NAMALWA (cell line): ENCODE measurements at places on chromosomes 13 and 19.

DNA sequence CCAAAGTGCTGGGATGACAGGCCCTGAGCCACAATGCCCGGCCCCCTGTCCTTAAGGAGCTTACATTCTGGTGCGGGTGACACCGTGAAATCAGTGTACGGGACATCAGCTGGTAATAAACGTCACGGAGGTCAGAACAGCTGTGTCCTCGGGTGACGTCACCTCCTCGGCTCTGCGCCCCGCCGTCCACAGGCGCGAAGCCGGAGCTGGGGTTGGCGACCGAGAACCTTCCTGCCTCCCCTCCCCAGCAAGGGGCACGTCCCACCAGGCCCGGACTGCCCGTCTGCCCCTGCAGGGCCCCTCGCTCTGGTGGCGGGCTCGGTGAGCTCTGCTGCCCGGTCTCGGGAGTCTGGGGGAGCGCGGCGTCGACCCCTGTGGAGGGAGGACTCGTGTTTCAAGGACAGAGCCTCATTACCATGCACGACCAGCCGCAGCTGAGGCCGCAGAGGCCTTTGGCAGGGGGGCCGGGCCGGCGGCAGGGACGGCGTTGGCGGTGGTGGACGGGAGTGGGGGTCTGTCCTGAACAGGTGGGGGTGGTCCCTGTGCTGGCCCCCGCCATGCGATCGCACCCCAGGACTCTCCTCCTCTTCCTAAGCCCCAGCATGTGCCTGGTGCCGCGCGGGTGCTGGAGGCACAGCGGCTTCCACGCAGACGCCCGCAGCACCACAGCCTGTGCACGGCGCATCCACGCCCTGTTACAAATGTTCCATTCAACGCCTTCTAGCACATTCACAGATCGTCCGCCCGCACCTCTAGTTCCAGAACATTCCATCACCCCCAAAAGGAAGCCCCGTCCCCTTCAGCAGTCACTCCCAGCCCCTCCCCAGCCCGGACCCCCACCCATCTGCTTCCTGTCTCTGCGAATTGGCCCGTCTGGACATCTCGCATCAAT lies 5.4 kb downstream of the LINGO3 start:
- no peak for DNase-seq

DNA sequence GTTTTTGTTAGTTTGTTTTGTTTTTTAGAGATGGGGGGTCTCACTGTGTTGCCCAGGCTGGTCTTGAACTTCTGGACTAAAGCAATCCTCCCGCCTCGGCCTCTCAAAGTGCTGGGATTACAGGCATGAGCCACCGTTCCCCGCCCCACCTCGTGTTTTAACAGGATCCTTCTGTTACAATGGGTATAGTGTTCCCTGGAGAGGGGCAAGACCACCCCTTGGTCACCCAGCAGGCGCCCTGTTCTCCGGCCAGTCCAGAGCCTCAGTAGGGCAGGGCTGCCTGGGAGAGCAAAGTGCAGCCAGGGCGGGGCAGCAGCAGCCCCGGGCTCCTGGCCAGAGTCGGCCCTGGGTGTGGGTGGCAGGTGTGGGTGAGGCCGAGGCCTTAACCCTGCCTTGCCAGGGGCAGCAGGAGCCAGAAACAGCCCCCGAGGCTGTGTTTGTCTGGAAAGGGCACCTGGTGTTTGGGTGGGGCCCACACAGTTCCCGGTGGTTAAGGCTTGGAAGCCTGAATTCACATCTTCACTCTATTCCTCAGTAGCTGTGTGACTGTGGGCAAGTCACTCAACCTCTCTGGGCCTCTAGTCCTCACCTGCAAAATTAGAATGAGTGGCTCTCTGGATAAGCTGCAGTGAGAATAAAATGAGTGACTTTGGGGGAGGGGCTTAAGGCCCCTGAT lies 7.2 kb downstream of the VASP start:
- DNase-seq = no peak

DNA sequence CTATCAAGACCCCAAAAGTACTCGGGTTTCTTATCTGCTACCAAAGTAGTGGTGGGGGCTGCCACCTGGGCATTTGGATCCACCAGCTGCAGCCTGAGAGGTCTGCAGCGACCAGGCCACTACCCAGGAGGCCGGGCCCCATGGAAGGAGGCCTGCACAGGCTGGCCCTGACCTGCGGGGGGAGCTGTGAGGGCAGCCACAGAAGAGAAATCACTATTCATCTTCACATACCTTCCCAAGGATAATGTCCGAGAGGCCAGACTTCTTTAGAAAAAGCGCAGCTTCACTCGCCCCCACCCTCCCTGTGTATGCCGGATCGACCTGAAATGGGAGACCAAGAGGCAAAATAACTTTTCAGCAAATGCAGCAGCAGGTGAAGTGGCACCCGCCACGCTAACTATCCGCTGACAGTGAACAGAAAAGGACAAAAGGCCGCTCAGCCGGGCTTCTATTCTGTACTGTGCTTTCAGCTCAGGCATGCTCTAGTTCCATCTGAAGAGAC lies 30.1 kb downstream of the EPS15L1 start:
- peak; percentile 59 for DNase-seq

GRCh38 chr19:1507763-1508506 lies 4.9 kb downstream of the ADAMTSL5 start:
- peak; percentile 97 for DNase-seq

DNA sequence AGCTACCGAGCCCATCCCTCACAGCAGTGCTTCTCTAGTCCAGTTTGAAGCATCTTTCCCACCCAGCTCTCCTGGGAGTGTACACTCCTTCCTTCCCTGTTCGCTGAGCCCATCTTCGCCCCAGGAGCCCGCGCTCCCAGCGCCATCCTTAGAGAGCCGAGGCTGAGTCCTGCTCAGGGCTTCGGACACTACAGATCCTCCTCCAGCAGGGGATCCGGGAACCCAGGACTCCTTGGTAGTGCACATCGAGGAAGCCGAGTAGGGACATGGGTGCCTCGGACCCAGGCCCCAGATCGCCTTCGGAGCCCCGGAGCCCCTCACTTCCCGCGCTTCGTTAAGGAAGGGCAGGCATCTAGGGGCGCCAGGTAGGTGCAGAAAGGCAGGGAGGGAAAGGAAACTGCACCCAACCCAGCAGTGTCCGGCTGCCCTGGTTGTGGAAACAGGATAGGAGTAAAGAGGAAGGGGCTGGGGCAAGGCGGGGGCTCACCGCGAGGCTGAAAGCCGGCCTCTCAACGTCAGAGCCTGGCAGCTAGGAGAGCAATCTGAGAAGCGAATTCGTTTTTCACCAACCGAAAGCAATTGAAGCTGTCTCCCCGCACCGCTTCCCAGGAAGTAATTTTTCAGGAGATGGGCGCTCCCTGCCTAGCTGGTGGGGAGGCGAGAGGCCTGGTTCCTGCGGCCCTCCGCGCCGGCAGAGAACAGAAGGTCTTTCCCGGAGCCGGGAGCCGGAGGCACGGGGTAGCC lies 1.0 kb downstream of the PDX1 start:
- no peak for DNase-seq

GRCh38 chr19:7955696-7956095 lies 12.2 kb upstream of the TIMM44 start:
- DNase-seq = no peak

GRCh38 chr13:47835470-47836228 lies 165.4 kb downstream of the SUCLA2 start:
- no peak for DNase-seq

- DNase-seq = no peak
Measured at GRCh38 chr13:37656247-37656940, 57.8 kb upstream of the POSTN start.

DNA sequence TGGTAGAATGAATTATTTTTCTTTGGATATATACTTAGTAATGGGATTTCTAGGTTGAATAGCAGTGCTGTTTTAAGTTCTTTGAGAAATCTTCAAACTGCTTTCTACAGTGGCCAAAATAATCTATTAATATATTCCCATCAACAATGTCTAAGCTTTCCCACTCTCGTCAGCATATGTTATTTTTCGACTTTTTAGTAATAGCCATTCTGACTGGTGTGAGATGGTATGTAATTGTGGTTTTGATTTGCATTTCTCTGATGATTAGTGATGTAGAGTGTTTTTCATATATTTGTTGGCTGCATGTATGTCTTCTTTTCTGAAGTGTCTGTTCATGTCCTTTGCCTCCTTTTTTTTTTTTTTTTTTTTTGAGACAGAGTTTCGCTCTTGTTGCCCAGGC lies 90.2 kb upstream of the CSNK1A1L start:
- no peak for DNase-seq

DNA sequence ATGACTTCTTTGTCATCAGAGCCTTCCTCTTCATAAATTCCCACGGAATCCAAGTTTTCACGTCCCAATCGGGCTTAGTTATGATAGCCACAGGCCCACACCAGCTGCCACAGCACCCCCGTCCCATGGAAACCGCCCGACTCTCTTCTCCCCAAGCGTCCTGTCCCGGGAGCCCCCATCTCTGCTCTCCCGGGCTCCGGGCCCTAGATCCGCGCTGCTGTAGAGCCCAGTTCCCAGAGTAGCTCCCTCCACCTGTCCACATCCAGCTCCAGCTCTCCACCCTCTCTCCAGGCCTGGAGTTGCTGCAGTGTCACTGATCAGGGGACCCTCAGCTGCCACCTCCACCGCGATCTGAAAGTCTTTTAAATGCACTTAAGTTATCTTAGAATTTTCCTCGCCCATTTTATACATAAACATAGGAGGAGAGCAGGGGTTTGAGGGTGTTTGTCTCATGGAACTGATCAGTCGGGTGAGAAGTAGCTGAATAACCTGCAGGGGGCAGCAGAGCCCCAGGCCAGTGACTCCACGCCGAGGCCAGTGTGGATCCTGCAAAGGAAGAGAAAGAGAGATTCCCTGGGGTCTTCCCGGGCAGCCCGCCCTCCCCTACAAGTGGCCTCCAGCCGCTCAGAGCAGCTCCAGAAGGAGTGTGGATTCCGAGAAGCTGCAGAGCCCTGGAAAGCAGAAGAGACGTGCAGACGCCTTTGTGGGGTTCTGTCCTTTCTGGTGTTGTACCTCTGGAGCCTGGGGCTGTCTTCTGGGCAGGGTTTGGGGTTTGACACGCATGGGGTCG lies 1.1 kb upstream of the ZNF763 start:
- peak; percentile 83 for DNase-seq

- DNase-seq = no peak
Measured at GRCh38 chr19:33758541-33759013, 38.1 kb upstream of the KCTD15 start.

- DNase-seq = no peak
Measured at GRCh38 chr13:107834281-107834680, 381.1 kb downstream of the LIG4 start.

GRCh38 chr19:1211494-1212234 lies 6.1 kb downstream of the STK11 start:
- DNase-seq = no peak

DNA sequence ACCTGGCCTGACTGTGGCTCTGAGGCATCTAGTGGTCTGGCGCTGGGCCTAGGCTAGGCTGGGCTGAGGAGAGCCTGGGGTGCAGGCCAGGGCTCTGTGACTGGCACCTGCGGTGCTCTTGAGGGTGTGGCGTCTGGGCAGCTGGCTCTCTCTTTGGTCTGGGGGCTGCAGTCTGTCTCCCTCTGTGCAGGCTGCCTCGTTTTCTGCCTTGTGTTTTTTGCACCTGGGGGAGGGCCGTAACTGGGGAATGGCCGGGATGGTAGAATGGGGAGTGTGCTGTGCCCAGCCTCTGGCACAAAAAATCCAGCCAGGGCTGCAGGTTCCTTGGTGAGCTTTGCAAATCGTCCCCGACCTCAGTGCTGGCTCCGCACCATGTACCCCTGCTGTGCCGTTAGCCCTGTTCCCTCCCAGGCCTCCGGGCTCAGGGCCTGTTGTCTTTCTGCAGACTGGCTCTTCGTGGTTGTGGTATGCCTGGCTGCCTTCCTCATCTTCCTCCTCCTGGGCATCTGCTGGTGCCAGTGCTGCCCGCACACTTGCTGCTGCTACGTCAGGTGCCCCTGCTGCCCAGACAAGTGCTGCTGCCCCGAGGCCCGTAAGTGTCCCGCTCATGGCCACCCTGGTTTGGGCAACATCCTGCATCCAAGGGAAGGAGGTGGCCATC lies 6.5 kb upstream of the USF2 start:
- DNase-seq = no peak

DNA sequence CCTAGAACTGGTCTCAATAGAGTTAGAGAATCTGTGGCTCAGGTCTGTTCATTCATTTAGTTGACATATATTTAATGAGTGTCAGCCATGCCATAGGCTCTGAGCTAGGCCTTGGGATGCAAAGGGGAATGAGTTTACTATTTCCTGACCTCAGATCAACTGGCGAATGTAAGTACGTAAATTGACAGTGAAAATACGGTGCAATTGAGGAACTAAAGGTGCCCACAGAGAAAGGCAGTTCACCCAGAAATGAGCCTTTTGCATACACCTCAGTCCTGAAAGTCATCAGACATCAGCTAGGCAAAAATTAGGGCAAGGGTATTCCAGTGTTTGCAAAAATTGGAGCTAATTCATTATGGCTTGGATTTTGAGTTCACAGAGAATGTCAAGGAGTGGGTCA lies 20.6 kb upstream of the UPF3A start:
- no peak for DNase-seq

GRCh38 chr13:101382086-101382485 lies 34.2 kb downstream of the NALCN start:
- no peak for DNase-seq

DNA sequence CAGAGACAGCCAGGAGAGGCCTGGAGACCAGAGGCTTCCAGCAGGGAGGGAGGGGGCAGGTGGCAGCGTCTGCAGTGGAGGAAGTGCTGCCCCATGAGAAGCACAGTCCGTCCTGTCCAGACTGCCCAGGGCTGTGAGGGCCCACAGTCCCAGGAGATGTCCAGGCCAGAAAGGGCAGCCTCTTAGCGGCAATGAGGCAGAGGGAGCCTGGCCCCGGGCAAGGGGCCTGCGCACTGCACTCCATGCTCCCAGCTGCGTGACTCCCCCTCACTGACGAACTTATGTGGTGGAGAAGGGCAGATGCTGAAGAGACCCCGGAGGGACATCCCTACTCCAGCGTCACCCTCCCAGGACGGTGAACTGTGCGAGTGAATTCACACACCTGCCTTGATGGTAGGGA lies 115.3 kb downstream of the SOX1 start:
- DNase-seq = no peak

DNA sequence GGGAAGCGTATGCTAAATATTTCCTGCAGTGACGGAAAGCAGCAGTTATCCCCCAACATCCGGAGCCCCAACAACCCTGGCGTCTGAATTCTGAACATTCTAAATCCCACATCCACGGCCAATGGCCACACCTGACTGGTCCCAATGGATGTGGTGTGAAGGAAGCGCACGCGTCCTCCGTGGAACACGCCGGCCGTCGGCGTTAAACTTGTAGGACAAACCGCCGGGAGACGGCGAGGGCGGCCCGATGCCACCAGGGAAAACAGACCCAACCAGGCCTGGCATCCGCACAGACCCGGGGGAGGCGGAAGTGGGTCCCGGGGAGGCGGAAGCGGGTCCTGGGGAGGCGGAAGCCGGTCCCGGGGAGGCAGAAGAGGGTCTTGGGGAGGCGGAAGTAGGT lies 3.2 kb downstream of the SHC2 start:
- no peak for DNase-seq

DNA sequence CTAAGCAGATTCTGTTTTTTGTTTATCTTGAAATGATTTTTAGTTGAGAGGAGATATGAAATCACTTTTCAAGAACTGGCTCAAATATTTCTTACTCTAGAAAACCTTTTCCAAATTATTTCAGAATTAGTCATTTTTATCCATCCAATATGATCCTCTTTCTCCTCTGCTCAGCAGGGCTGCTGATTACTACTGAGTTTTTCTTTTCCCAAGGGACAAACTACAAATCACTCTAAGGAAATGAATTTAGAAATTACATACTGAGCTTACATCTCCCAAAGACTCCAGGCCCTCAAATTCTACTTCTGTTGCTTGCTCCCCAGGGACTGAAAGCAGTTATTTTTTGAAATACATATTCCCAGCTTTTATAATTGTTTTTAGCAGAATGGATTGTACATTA lies 87.4 kb upstream of the UFM1 start:
- DNase-seq = no peak
